ELR (cell line): ENCODE measurements at places on chromosomes 16 and 17.

- DNase-seq, result no peak
These were observed 72.6 kb upstream of the METRNL start for GRCh38 chr17:83006515-83007455.

DNA sequence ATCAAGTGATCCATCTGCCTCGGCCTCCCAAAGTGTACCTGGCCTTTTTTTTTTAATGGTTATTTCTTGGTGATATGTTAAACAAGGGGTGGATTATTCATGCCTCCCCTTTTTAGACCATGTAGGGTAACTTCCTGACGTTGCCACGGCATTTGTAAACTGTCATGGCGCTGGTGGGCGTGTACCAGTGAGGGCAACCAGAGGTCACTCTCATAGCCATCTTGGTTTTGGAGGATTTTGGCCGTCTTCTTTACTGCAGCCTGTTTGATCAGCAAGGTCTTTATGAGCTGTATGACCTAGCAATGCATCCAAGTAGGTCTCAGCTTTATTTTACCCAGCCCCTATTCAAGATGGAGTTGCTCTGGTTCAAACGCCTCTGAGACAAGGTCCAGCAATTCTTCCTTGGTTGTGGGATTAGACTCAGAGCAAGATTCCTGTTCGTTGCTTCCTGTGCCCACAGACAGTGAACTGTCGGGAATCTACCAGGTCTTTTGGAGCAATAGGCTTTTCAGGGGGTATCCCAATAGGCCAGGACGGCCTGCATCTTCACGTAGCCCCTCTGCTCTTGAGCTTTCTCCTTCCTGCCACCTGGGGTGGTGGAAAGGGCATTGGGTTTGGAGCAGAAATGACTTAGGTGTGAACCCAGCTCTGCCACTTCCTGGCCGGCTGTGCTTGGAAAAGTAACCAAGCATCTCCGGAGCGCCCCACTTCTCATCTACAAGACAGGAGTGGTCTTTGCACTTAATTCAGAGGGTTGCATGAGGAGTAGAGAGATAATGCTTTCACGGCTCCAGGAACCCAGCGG lies 52.9 kb upstream of the SEC14L1 start:
- DNase-seq, result no peak

DNA sequence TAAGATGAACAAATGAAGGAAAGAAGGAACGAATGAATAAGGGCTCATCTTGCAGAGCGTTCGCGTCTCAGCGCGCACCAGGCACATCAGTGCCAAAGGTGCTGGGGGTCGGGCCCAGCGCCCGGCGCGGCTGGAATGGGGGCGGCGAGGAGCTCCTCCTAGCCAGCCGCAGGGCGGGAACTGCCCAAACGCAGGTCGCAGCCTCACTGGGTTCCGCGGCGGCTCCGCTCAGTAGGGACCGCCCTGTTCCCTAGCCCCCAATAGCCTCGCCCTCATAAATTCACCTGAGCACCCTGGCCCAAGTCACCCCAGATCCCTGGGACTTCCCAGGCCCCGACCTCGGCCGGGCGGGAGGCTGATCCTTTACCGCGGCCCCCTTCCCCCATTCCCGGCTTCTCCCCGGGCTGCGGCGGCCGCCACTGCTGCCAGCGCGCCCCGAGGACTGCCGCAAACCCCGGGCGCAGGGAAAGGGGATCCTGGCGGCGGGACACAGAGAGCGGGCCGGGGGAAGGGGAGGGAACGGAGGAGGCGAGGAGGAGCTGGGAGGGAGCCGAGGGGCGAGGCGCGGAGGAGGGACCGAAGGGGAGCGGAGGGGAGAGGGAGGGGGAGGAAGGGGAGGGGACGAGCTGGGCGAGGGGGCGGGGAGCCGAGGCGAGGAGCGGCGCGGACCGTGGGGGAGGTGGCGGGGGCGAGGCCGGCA lies 377 bp upstream of the CRHR1 start:
- DNase-seq, result no peak

DNA sequence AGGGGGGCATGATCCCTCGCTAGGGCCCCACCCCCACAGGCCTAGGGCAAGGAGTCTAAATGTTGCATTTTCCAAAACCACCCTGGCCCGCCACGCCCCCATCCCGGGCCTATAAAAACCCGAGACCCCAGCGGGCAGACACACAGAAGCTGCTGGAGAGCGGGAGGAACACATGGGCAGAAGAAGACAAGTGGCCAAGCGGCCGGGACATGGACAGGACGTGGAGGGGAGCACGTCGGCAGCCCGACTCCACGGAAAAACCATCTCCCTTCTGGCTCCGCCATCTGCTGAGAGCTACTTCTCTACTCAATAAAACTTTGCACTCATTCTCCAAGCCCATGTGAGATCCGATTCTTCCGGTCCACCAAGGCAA lies 34.1 kb upstream of the ENPP7 start:
- no peak for DNase-seq

GRCh38 chr17:50263331-50264262 lies 10.7 kb upstream of the TMEM92 start:
- DNase-seq, result no peak

DNA sequence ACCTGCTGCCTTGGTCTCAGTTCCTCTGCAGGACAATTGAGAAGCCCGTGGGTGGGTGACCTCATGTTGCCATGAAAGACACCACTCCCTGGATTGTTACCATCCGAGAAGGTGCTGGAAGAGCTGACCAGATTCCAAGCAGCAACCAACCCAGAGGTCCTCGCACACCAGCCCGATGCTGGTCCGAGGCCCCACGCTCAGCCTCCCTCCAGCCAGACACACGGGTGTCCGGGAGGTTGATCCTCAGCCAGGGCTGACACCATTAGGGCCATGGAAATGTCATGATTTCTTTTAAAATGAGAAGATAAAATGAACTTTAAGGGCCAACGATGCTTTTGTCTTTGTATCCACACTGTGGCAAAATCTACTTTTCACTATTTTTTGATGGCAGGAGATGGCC lies 242.3 kb downstream of the RBFOX3 start:
- DNase-seq, result no peak

GRCh38 chr16:4094127-4094773 lies 22.0 kb downstream of the ADCY9 start:
- DNase-seq, result no peak

GRCh38 chr17:80376531-80376930 lies 38.4 kb upstream of the ENDOV start:
- DNase-seq, result no peak
